Natural killer cell (primary cell): ENCODE measurements at places on chromosomes 2 and 18.

DNA sequence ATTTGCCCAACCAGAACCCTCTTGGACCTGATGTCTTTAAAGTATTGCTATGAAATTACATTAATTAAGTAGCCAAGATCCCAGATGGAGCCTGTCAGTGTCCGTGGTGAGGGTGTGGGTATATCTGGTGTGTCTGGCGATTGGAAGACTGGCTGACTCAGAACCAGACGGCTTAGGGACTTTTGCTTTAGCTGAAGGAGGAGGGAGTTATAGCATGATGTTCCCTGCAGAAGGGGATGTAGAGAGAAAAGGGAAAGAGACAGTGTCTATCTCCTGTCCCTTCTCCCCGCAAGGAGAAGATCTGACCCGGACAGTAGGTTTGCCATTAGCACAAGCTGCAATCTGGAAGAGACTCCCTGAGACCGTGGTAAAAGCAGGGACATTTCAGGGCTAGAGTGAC, 60.6 kb downstream of the POU3F3 start:
- no peak for DNase-seq

GRCh38 chr2:193240752-193241151, 1046.0 kb upstream of the TMEFF2 start:
- DNase-seq: no peak

DNA sequence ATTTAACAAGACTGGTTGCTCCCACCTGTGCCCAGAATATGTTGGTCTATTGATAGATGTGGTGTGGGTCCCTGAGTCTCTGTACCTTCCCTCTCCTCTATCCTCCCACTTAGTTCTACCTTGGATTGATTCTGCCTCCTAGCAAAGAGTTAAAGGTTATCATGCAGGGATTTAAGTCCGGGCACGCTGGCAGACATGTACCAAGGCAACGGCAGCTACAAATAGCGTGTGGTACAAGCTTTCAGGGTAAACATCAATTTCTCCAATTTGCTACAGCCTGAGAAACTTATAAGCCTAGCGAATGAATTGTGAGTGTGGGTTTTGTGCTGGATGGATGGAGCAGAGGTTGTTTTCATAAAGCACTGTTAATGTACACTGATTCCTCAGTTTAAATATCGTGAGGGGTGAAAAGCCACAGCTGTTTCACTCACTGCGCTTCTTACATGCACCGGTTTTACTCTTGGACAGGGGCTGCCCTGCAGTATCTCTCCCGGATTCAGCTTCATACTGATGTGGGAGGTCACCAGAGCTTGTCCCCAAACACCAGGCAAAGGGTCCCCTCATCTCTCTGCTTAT, 289.8 kb downstream of the ICOS start:
- DNase-seq: no peak

- no peak for DNase-seq
Observed at GRCh38 chr2:128721096-128721495, 402.4 kb upstream of the HS6ST1 start.

DNA sequence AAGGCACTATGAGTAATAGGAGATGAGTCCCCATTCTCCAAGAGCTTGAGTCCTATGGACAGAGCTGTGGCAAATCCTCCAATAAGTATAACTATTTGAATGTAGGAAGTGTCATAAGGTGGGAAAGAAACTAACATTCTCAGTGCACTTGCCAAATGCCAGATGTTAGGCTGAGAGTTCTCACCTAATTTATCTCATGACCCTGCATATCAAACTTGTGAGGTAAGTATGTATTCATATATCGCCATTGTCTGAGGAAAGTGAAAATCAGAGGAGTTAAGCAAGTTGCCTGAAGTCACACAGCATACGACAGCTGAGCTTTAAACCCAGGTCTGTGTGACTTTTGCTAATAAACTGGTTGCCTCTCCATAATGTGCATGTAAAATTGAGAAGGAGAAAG, 169.5 kb downstream of the TTC32 start:
- DNase-seq: no peak

- DNase-seq: peak; percentile 86
Observed at GRCh38 chr2:203719456-203720410, 13.3 kb downstream of the CD28 start.

DNA sequence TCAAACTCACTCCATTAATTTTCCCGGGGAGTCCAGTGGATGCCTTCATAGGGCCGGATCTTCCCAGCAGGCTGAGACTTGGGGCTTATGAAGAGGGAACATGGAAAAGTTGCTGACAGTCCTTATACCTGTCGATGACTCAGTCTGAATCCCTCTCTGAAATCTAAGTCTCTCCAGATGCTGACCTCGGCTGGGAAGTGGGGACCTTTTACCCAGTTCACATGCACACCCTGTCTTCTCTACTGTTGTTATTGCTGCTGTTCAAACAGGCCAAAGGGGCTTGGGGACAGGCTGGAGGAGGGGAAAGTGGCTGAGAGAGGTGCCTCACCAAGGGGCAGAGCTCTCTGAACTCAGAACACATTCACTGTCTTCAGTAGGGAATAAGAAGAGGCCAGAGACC, 4.1 kb upstream of the TNP1 start:
- no peak for DNase-seq

DNA sequence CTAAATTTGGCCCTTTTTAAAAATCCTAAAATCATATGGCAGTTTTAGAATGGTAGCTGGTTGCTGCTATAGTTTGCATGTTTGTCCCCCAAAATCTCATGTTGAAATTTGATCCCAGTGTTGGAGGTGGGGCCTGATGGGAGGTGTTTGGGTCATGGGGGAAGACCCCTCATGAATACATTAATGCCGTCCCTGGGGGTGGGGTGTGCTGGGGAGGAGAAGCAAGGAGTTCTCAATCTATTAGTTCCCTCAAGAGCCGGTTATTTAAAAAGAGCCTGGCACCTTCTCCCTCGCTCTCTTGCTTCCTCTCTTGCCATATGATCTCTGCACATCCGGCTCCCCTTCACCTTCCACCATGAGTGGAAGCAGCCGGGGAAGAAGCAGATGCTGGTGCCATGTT, 20.8 kb downstream of the GPATCH11 start:
- no peak for DNase-seq

DNA sequence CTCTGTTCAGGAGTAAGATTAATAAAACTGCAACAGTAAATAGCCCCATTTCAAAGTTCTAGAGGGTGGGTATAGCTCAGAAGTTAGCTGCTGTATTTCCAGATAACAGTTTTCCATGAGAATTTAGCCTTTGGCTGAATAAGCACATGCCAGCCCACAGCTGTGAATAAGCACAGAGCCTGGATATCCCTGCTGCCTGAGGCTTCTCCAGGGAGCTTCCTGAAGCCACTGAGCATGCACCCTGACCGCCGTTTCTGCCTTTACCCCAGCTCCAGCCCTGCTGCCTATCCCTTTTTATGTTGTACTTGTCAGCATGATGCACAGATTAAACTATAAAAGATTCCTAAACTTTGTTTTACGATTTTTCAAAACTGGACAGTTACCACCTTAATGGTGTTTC, 85.3 kb downstream of the FEZ2 start:
- DNase-seq: no peak

GRCh38 chr2:56335101-56335500, 151.3 kb downstream of the CCDC85A start:
- no peak for DNase-seq

GRCh38 chr2:29495536-29496060, 380.4 kb downstream of the CLIP4 start:
- DNase-seq: no peak

DNA sequence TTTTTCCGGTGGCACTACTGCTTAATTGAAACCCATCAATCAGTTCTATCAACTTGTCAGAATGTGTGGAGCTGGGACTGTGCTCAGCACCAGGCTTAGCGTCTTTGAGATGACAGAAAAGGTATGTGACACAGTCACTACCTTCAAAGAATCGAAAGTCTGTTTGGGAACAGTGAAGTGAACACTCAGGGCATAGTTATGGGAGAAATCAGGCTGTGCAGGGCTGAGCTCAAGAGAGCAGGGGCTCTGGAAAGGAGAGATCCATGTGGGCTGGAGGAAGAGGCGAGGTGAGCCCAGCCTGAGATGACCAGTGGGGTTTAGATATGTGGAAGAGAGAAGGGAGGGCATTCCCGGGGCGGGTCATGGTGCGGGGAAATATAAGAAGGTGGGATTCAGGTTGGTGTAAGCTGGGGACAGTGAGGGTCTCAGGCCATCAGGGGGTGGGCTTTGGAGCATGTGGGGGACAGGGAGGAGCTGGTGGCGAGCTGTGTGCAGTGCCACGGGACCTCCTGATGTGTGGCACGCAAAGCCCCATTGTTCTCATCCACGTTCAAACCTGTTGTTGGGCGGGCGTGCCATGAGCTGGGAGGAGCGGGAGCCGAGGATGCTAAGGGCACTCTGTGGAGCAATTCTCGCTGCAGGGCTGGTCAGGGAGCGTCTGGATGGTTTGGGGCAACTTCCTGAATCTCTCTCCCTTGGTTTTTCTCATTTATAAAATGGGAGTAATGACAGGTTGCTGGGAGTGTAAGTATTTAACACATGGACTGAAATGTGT, 72.5 kb downstream of the VAPA start:
- DNase-seq: no peak

GRCh38 chr18:46054956-46055837, 16.9 kb downstream of the PSTPIP2 start:
- peak; percentile 23 for DNase-seq

DNA sequence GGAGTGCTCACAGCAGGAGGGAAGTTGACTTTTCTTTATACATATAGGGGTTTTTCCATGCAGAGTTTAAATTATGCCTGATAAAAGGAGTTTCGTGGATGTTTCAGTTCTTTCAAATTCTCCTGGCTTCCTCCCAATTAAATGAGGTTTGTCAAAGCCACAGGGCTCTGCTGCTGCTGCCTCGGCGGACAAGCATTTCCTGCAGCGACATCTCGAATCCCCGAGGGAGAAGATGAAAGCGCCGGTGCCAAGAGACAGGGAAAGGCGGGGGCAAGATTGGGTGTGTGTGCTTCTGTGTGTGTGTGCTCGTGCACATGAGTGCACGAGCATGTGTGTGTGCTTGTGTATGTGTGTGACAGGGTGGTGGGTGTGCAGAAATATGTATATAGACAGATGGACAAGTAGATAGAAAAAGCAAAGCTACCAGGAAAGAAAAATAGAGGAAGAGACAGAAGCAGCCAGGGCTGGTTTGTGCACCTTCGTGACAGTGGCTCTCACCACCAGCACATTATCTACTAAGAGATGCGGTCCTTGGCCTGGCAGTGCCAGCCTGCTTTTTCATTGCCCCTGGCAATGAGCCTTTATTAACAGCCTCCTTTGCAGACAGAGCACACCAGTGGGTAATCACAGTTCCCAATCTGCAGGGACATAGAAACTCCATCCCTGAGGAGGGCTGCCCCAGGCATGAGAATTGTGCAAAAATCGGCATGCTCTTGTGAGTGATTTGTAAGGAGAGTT, 76.2 kb downstream of the CDK15 start:
- DNase-seq: peak; percentile 12

- DNase-seq: peak; percentile 28
Observed at GRCh38 chr18:75727456-75727855, 300.0 kb upstream of the SMIM21 start.

DNA sequence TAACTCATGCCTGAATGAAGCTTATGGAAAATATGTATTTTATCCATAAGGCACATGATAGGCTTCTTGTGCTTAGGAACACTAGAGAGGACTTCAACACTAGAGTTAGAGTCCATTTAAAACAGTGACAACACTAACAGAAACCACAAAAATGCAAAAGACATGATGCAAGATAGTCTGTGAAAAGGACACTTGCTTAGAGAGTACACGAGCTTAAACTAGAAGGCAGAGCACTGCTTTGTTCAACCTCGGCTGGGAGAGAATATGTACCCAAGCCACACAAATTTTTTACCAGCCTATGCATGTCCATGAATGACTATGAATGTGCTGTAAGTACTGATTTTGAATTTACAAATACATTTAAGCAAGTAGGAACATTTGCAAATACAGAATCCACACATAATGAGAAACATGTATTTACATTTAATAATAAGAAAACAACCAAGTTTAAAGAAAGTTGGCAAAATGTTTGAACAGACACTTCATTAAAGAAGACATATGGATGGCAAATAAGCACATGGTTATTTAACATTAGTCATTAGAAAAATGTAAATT, 130.6 kb downstream of the SPOPL start:
- DNase-seq: no peak

- DNase-seq: no peak
Observed at GRCh38 chr18:13582178-13582670, 144.1 kb downstream of the FAM210A start.
